SJCRH30 (cell line): ENCODE measurements at places on chromosomes 5 and 9. TPM values are rescaled to one million over a fixed set of nuclear protein-coding genes. Genes with fewer than 3 reads are reported as not detected.

Gene RANBP17
- 24.1 and 28.9 TPM in 2 replicates for total RNA-seq

Gene TTLL11
- 4.8 and 8.8 TPM in 2 replicates for total RNA-seq

Gene SAXO1
- not detected in 2 replicates for total RNA-seq

Gene PCDHGA10
- 1.3 and 1.6 TPM in 2 replicates for total RNA-seq

GRCh38 chr5:34511063-34511462 lies 145.1 kb upstream of the RAI14 start:
- peaks cover 10% of the 10 kb centered on the region for H3K4me1 ChIP-seq
- DNase-seq, result no peak
- H3K4me3 ChIP-seq, result no peak overlapping the region

DNA sequence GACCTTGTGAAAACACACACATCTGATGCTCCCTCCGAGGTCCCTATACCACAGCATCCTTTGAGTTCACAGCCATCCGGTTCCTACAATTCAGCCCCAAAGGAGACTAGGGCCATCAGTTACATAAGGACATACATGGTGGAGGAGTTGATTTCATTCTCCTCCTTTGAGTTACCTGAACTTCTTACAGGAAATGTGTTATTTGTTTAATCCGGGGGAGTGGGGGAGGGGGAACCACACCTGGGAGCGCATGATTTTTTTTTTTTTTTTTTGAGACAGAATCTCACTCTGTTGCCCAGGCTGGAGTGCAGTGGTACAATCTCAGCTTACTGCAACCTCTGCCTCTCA lies 30.7 kb downstream of the SEMA4D start:
- H3K27me3 ChIP-seq, result peaks cover 7% of the 10 kb centered on the region; the same call in 1 of the 2 replicates
- H3K4me3 ChIP-seq, result no peak overlapping the region
- DNase-seq, result no peak
- H3K4me1 ChIP-seq, result no peaks in the 10 kb centered on the region
- H3K36me3 ChIP-seq, result no peaks in the 10 kb centered on the region
